Kidney capillary endothelial cell (primary cell): ENCODE measurements at places on chromosomes 5 and 9.

GRCh38 chr5:111144352-111144930 is 52.3 kb downstream of the WDR36 start:
- no peak for DNase-seq

GRCh38 chr9:123089790-123090189 is 56.3 kb downstream of the GPR21 start:
- DNase-seq = no peak

DNA sequence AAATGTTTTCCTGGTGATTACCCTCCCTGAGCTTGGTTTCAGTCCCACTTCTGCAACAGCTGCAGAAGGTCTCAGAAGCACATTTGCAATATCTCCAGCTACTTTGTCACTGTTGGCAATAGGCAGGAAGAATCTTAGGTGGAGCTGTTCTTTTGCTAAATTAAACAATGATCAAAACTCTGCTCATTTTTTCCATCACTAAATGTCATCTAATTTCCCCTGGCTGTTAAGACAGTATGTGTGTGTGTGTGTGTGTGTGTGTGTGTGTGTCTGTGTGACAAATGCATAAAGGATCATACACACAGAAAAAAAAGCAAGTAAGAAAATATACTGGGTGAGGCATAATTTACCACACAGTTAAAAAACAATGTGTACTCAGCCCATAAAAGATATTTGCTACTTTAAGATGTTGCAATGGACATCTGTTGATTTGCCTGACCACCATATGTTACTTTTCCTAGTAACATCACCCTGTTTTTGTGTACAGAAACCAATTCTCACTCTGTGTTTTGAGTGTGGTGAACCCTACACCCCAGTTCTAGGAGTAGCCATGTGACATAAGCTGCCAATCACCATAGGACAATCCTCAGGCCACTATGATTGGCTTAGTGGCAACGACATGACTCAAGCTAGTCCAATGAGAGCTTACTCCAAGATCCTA is 572.6 kb upstream of the CLINT1 start:
- no peak for DNase-seq

GRCh38 chr5:145636371-145636770 is 198.8 kb downstream of the PRELID2 start:
- DNase-seq = no peak

DNA sequence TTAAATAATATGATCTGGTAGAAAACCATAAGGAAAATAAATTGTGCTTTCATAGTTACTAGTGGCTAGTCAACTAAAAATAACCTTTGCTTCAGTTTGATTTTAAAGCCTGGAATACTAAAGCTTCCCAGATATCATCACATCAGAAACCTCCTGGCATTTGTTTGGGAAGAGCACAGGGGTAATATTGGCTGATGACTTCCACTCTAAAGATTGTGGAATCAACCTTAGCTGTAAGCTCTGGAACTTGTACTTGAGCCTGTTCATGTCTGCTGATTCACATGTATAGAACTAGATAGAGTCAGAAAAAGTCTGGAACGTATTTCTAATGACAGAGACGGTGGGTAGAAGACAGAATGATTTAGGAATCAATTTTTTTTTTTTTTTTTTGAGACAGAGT is 345.0 kb downstream of the CWC27 start:
- DNase-seq = no peak

DNA sequence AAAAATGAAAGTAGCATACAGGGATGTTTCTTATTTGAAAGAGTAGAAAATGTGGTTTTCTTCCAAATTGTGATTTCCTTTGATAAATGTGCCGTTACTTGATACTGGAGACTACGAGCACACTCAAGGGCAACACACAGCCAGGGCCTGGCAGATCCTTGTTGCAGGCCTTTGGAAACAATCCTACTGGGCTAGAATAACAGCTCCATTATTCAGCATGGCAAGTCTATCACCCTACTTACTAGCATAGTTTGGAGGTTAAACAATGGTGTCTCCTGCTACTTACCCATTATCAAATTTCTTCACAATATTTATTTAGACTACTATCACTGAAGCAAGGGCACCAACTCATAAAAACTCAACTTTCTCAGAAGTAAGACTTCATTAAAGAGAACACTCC is 140.8 kb upstream of the ZNF608 start:
- no peak for DNase-seq

- DNase-seq = no peak
Measured at GRCh38 chr5:116544531-116545241, 29.9 kb downstream of the SEMA6A start.

GRCh38 chr5:14357851-14358250 is 214.7 kb downstream of the TRIO start:
- no peak for DNase-seq

DNA sequence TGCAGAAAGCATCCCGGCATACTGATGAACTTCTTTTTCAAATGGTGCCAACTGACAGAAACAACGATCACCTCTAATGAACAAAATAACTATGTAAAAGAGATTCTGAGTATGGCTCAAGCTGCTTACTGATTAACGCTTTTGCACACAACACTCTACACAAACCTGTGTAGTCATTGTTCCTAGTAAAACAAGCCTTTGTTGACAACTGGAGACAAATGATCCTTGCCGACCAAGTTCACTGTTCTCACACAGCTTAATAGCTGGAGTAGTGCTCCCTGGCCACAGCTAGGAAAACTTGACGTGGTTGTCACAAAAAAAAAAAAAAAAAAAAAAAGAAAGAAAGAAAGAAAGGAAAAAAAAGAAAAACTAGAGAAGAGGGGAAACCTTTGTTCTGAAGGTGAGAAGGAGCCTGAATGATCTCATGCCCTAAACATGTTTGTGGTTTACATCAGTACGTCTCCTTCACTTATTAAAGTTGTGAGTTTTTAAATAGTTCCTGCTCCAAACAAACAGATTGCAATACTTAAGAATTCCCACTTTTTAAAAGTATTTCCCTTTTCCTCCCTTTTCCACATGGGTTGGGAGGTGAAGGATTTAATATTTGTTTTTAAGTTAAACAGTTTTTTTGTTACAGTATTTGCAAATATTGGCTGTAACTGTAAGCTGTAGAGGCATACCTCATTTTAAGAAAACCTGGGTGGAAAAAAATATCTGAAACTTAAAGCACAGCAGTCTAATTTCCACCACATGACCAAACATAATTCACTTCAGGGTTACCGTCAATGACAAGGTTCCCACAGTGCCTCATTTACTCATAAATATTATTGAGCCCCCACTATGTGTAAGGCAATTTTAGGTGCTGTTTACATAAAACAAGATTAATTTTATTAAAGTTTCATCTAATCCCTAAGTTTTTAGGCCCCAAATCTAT is 63.7 kb downstream of the GLIS3 start:
- DNase-seq = no peak

DNA sequence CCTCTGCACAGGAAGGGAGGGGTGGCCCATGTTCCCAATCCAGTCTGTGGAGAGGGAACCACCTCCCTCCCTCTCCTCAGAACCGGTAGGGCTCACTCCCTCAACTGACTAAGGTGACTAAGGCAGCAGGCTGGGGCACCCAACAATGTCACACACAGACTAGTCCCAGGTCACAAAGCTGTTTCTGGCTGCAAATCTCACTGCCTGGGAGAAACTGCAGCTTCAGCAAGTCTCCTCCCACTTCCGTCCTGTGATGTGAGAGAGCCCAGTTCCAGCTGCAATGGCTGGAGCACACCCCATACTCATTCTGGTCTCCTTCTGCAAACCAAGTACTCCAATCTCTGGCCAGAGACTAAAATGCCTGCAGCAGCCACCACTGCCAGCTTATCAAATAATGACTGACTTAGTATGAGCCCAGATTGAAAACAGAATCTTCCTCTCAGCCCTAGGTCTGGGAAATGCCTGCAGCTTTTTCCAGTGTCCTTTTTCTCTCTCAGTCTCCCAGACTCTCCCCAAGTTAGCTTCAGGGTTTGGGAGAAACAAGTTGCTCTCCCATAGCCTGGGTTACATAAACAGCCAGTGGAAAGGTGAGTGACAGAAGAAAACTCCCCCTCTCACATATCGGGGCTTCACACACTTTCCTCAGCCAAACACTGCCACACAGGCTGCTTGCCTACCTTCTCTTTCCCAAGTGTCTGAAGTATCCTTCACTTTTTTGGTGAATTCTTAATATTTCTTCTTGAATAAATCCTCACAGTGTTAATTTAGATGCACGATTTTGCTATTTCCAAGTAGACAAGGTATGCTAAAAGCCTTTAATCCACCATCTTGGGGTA is 247.4 kb upstream of the RASA1 start:
- DNase-seq = peak; percentile 5

DNA sequence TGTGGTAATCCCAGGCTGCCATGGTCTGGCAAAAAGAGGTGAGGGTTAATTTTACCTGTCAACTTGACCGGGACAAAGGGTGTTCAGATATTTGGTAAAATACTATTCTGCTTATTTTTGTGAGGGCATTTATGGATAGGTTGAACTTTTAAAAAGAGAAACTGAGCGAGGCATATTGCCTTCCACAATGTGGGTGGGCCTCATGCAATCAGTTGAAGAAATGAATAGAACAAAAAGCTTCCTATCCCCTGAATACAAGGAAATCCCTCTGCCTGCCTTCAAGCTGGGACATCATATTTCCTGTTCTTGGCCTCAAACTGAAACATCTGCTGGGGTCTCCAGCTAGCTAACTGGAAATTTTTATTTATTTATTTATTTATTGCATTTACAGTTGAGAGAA is 734.7 kb downstream of the IRX1 start:
- DNase-seq = no peak

- DNase-seq = no peak
Measured at GRCh38 chr5:158080112-158080511, 221.2 kb upstream of the CLINT1 start.

DNA sequence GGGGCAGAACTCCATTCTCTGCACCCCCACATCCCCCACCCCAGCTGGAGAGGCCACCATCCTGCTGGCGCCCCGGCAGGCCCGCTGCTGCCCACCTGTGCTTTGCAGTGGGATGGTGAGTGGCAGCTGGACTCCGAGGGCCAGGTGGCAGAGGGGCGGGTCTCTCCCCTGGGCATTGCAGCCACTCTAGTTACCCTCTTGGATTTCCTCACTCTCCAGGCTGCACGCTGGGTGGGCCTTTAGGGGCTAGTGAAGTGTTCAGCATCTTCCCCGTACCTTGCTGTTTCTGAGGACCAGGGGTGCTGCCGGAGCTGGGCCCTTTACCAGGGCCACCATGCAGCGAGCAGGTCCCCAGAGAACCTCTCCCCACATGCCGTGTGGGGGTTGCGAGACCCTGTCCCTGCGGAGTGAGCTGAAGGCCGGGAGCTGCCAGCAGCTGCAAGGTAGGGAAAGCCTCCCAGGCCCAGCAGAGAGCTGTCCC is 88.4 kb upstream of the SH3PXD2B start:
- DNase-seq = no peak

GRCh38 chr9:19133549-19134345 is 6.5 kb upstream of the PLIN2 start:
- no peak for DNase-seq
